Stimulated activated CD4-positive, alpha-beta T cell treated with anti-CD3 and anti-CD28 coated beads, Interleukin-4, amount 100 ng/mL, for 1 hour (primary cell): ENCODE measurements at places on chromosomes 7 and 10.
A peak's percentile ranks its signal among the peaks of the same experiment; 100 is the strongest.

DNA sequence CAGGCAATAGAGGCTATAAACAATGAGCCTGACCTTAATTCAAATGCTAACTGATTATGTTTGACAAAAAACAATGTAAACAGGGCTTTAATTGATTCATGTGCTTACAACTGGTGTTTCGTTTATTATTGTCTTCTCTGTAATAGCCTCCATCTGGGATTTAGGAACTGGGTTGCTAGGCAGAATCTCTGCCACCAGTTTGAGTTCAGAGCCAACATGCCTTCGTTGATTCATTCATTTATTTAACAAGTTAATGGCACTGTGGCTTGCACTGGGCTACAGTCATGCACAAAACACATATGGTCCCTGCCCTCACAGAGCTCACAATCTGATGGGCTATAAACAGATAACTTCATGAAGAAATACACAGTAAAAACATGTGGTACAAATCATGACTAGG, 19.6 kb upstream of the CDHR3 start:
- no peak for DNase-seq

GRCh38 chr7:124369310-124369709, 336.4 kb upstream of the TMEM229A start:
- no peak for DNase-seq

GRCh38 chr10:42979721-42980467, 97.0 kb upstream of the RET start:
- DNase-seq: no peak

DNA sequence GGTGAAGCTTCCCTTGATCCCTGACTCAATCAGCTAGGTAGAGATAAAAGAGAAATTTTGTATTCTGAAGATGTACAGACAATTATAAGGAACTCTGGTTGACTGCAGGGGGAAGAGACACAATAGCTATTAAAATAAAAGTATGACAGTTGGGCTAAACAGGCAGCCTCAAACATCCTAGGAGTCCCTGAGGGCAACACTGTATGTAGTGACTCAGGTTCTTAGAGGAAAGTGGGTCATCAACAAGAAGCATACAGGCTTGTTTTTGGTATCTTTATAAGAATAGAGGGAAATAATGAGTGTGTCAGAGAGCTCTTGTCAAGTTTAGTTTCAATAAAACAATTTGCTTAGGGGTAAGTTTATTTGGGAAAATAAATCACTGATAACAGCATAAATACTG, 150.3 kb downstream of the AUTS2 start:
- no peak for DNase-seq

GRCh38 chr7:102912742-102913141, at the start of gene LRRC17:
Gene LRRC17, plus strand, starts transcription at chr7:102913000. Its CDS starts 20,914 bp downstream, at chr7:102933914.
- no peak for DNase-seq

GRCh38 chr7:96169439-96169838, 152.5 kb downstream of the SLC25A13 start:
- no peak for DNase-seq

DNA sequence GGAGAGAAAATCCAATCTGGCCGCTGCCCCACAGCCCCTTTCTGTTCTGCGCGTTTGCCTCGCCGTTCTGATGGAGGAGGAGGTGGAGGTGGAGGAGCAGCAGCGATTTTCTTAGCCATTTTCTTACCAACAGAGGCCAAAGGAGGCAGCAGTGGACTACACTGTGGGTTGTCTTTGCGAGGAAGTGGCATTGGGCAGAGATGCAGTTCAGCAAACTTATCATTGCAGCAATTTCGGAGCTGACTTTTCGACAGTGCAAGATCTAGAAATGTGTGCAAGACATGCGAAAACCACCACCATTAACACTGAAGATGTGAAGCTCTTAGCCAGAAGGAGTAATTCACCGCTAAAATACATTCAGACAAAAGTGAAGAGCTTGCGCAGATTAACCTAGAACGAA, 1.9 kb upstream of the ARL4A start:
- peak; percentile 15 for DNase-seq

GRCh38 chr7:51139796-51140195, 176.8 kb downstream of the COBL start:
- no peak for DNase-seq

- no peak for DNase-seq
Measured at GRCh38 chr7:74042746-74043522, 15.0 kb downstream of the ELN start.

- no peak for DNase-seq
Measured at GRCh38 chr7:94311515-94311914, 83.2 kb upstream of the COL1A2 start.

DNA sequence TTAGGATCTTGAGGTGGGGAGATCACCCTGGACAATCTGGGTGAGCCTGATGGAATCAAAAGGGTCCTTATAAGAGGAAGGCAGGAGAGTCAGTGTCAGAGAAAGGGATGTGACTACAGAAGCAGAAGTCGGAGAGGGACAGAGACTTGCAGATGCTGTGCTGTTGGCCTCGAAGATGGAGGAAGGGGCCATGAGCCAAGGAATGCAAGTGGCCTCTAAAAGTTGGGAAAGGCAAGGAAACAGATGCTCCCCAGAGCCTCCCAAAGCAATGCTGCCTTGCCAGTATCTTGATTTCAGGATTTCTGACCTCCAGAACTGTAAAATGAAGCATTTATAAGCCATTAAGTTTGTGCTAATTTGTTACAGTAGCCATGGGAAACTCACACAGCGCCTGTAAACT, 165.2 kb downstream of the FANK1 start:
- DNase-seq: no peak

DNA sequence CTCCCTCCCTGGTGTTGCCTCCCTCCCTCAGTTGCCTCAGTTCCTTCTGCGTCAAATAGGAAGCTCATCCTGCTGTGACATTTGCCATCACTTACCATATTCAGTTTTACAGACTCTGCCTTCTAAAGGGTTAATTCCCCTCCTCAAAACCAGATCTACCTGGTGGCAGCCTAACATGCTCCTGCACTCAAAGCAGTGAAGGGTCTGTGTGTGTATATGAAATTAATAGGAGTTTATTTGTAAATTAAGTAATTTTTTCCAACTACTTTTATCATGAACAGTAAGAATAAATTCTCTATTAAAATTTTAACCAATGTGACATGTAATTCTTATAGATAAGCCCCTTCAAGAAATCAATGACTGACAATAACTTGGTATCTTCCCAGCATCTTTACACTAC, 158.6 kb upstream of the INSYN2A start:
- DNase-seq: no peak

DNA sequence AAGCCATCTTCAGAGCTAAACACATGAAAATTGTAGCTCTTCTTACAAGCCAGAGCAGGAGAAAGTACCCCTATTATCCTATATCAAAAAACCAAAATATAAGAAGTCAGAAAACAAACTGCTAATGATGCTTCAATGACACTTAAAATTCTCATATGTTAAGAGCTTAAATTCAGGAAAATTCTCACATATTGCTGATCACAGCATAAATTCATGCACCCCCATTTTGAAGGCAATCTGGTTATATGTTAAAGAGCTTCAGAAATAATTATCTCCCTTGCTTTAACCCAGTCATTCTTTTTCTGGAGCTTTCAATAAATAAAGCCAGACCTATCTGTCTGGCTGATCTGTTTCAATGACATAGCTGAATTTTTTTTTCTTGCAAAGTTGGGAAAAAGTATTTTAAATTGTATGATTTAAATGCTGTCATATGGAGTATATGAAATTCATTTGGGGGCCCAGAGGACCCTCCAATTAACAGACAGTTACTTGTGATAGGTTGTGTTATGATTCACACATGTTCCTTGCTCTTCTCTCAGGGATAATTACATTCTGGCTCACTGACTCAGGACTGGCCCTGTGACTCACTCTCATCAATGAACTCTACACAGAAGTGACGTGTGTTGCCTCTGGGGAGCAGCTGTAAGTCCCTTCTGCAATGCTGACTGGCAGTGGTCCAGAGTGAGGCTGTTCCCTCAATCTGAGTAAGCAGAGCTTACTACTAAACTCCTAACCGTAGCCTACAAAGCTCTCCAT, 85.2 kb downstream of the HGF start:
- DNase-seq: no peak

- no peak for DNase-seq
Measured at GRCh38 chr7:730501-731439, 3.7 kb upstream of the PRKAR1B start.

GRCh38 chr7:139641337-139641992, 118.0 kb downstream of the CLEC2L start:
- no peak for DNase-seq

DNA sequence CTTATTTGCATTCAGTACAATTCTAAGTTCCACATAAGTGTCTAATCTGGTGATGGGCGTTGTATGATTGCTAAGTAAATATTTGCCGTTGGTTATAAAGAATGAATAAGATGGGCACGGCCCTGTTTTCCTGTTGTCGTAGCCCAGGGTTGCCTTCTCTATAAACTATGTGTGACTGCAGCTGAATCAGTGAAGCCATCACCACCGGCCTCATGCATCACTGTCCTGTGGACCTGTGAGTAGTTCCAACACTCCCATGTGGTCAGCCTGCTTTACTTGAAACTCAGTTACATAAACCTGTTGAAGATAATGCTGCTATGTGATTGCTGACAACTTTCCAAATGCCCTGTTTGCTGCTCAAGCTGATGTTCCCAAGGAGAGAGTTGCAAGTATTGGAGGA, 21.6 kb upstream of the KLF6 start:
- DNase-seq: no peak

DNA sequence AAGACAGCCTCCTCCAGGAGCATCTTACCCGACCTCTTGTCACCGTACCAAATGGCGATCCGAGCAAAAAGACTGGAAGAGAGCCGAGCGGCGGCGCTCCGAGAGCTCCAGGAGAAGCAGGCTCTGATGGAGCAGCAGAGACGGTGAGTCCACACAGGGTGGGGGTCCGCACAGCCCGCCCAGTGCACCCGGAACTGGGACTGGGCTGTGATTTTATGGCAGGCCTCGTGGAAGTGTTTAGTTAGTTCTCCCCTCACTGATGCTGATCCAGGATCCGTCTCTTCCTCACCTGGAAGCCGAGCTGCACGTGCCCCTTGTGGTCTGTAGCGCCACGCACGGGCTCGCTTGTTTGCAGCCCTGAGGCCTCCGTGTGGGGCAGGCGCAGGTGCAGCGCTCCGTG, 19.6 kb downstream of the LRRC27 start:
- no peak for DNase-seq

DNA sequence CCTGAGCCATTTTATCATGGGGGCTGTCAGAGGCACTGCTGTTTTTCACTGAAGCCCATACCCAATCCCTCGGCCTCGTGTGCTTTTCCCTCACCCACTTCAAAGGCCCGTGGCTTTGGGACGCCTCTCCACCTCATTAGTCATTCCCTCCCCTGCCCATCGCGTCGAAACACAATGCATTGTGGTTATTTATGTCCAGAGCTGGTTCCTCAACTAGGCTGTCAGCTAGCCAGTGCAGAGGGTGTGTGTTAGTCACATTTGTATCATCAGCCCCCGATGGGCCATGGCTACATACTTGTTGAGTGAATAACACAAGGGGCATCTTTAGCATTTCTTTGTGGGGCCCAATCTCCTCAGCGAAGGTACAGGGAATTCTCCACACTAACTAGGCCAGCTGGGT, 3.8 kb upstream of the CRCP start:
- DNase-seq: no peak

GRCh38 chr10:91931526-91932190, 8.1 kb downstream of the BTAF1 start:
- no peak for DNase-seq

- no peak for DNase-seq
Measured at GRCh38 chr10:14296065-14296709, 34.5 kb downstream of the FRMD4A start.

- DNase-seq: no peak
Measured at GRCh38 chr7:5671046-5671445, 110.4 kb downstream of the RNF216 start.

GRCh38 chr10:44238212-44238611, 146.7 kb downstream of the CXCL12 start:
- DNase-seq: no peak

DNA sequence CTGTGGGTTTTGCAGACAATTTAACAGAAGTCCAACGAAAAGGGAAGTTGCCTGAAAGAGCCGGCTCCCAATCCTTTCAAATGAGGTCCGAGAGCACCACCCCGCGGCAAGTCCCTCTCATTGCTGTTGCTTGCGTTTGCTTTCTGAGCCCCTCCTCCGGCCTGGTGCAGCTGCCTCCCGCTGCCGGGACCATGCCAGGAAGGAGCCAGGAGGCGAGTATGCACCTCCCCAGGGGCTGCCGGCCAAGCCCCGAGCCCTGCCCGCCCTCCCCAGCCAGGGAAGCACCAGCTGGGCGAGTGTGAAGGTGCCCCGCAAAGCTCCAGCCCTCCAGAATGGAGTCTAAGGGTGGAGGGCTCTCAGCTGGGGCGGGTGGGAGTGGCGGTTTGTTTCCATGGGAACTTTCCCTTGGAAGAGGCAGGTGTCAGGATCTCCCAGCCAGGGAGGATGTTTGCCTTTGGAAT, 25.8 kb upstream of the PPP2R2D start:
- DNase-seq: peak; percentile 57

DNA sequence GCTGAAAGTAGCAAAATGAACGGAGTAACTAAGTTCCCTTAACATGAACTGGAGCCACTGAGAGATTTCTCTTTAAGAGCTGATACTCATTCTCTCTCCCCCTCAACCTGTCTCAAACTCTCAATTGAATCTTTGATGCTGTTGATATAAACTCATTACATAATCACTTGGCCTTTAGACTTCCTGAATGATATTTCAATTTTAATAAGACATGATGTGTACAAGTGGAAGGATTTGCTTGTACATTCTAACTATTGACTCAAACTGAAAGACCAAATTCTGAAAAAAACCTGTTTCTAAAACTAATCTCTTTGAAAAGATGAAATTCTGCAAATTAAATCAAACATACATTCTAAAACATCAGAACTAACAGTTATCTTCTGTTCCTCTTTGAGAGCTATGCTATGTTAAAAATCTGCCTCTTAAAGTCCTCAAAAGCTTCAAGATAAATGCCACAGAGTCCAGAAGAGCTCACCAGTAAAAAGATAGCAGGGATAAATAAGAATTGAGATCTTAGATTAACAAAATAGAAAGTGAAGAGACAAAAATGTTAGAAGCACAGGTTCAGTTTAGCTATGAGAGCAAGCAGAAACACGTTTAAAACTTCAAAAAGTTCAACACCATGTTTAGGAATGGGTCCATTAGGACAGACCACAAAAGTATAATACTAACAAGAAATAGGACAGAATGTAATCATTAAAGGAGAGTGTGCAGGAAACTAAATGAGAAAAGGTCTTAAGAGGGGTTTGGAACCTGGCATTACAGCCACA, 46.1 kb downstream of the TNPO3 start:
- no peak for DNase-seq

- DNase-seq: no peak
Measured at GRCh38 chr10:50410066-50410811, 158.9 kb upstream of the ASAH2 start.
